ENCODE measurements at places on chromosomes 1 and 21.

GRCh38 chr1:173268786-173269277, 61.7 kb upstream of the TNFSF4 start:
- DNase-seq, result no peak

GRCh38 chr1:17363771-17364170, 8.2 kb upstream of the PADI6 start:
- no peak for DNase-seq

- DNase-seq, result peak; percentile 70
Observed at GRCh38 chr21:32135401-32136363, 143.2 kb downstream of the MIS18A start.

DNA sequence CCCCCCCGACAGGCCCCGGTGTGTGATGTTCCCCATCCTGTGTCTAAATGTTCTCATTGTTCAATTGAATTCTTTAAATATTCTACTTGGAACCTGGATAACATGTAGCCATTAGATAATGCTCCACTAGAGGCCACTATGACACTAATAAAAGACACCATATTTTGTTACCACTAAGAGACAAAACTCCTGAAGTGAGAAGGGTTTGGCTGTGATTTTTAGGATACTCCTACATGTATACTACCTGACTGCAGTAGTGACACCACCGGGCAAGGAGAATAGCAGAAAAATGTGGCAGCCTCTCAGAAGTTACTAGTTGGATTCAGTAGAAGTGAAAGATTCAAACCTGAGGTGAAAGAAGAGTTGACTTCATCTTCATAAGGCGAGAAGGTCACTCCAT, 36.0 kb downstream of the F5 start:
- DNase-seq, result peak; percentile 57

DNA sequence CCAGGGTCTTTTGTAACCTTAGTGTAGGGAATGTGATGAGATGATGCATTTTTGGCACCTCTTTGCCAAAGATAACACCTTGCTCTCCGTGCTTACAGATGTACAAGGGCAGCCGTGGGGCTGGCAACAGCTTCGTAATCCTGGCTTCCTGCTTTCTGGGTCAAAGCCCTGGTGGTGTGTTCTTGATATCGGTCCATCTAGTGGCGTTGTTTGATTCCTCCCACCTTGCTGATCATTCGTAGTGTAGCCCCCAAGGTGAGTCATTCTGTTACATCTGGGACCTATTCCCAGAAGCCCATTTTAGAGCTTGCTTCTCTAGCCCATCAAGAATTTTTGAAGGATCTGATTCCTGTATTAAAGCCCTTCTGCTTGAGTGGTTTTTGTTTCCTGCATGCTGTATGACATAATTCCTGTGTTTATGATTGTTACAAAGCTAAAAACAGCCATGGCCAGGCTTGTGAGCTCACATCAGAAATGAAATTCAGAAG, 7.0 kb upstream of the CCT8 start:
- peak; percentile 21 for DNase-seq

GRCh38 chr1:2477791-2478499, 1.9 kb downstream of the PLCH2 start:
- no peak for DNase-seq

DNA sequence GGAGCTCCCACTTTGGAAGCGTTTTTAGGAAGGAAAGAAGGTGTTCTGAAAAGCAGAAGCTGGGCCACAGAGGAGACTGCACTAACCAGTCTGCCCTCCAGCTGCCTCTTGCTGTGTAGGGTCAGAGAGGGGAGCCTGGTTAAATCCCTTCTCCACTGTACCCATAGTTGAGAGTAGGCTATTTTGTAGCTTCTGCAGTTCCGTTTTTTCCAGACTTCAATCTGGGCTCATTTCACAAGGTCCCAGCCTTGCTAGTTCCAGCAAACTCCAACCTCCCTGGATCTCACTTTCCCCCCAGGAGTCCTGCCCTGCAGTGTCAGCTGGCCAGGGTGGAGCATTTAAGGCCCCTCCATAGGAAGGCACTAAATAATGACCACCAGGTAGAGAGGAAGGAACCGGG, 11.0 kb downstream of the TNN start:
- no peak for DNase-seq

DNA sequence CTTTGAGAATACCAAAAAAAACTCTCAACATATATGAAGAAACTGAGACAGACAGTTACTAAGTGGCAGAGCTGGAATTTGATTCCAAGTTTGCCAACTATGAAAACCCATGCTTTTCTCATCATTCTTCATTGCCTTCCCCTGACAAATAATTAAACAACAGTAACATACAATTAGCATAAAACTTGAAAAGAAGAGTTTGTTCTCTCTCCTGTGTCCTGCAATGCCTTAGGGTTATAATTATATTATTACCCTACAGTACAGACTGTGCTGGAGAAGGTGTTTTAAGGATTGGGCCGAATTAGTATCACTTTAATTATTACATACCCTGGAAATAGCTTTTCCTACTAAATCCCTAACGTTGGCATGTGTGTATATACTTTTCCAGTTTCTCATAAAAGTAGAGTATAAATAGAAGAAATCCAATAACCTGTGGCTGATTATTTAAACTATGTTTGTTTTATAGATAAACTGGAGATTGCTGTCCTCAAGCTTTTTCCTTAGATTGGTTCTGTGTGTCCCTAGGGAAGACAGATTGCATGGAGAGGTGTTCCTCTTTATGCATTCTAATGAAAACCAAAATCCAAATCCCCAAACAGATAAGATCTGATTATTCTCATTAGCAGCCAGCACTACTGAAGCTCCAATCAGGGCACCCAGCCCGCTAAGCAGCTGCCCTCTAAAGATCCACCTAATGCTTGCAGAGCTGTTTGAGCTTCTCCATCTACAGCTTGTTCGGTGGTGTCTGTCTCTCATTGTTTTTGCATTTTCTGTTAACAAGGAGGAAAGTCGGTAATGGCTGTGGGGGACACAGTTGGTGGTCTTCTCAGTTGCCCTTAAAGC, 156.3 kb downstream of the TM2D1 start:
- DNase-seq, result no peak

DNA sequence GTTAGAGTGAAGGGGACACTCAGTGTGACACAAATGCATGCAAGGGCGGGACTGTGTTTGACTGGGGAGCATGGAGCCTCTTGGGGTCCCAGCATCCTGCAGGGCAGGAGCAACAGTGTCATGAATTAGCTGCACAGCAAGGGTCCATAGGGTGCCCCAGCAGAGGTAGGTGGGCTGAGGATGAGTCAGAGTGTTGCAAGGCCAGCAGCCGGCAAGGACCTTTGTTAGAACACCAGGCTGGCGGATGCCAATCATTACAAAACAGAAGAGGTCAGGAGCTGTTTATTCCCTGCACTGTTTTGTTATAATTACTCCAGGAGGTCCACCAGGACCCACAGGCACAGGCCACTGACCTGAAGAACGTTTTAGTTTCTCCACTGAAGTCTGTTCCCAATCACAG, 362.2 kb upstream of the DUSP10 start:
- DNase-seq, result no peak

- no peak for DNase-seq
Observed at GRCh38 chr1:212920246-212920645, 30.1 kb upstream of the VASH2 start.

GRCh38 chr1:162868972-162869371, 8.0 kb upstream of the CCDC190 start:
- DNase-seq, result no peak

- peak; percentile 40 for DNase-seq
Observed at GRCh38 chr1:115041654-115042053, 12.0 kb downstream of the TSHB start.

DNA sequence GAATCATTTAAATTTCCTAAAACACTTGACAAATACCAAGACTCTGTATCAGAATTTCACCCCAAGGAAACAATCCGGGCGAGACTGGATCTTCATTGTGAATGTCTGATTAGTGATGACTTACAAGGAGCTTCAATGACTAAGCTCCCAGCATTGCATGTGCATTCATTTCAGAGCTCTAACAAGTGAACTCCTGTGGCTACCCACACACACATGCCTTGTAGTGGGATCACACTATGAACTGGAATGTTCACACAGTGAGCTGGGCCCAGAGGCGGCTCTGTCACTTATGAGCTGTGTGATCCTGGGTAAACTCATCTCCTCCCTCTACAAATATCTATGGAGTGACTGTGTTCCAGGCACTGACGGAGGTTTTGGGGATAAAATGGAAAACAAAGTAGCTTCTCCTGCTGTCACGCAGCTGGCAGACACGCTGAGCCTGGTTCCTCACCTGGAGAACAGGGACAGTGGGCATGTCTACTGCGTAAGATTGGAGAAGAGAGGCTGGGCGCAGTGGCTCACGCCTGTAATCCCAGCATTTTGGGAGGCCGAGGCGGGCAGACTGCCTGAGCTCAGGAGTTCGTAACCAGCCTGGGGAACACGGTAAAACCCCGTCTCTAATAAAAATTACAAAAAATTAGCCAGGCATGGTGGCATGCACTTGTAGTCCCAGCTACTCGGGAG, 56.9 kb downstream of the CLSTN1 start:
- DNase-seq, result peak; percentile 99

DNA sequence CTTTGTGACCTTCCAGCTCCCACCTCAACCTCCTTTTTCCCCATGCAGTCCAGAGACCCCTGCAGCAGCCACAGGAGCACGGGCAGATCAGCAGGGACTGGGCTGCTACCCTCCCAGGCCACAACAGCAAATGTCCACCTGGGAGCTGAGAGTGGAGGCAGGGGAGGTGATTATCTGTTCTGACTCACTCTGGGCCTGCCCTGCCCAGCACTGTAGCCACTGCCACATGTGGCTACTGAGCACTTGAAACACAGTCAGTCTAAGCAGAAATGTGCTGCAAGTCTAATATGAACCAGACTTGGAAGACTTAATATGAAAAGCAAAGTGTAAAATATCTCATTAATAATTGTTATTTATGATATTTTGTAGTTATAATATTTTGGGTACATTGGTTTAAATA, 148.9 kb upstream of the VANGL1 start:
- DNase-seq, result peak; percentile 66

GRCh38 chr1:67031121-67031858, 22.7 kb downstream of the SLC35D1 start:
- no peak for DNase-seq

- no peak for DNase-seq
Observed at GRCh38 chr1:116002781-116003420, 26.6 kb downstream of the SLC22A15 start.

DNA sequence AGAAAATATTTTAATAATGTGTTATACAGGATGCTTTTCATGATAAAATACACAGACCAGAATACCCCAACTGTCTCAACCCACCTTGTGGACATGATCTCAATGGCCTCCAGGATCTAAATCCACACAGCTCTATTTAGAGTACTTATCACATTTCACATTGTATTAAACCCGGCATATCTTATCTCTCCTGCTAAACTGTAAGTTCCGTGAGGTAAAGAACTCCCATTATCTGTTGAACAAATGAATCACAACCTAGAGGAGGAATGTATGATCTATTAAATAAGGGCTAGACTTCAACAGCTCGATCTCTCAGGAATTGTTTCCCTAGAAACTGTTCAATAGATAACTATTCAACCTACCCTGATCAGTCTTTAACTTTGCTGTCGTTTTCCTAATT, 6.9 kb downstream of the ETV3 start:
- no peak for DNase-seq

- no peak for DNase-seq
Observed at GRCh38 chr1:29876902-29877301, 640.6 kb downstream of the PTPRU start.

DNA sequence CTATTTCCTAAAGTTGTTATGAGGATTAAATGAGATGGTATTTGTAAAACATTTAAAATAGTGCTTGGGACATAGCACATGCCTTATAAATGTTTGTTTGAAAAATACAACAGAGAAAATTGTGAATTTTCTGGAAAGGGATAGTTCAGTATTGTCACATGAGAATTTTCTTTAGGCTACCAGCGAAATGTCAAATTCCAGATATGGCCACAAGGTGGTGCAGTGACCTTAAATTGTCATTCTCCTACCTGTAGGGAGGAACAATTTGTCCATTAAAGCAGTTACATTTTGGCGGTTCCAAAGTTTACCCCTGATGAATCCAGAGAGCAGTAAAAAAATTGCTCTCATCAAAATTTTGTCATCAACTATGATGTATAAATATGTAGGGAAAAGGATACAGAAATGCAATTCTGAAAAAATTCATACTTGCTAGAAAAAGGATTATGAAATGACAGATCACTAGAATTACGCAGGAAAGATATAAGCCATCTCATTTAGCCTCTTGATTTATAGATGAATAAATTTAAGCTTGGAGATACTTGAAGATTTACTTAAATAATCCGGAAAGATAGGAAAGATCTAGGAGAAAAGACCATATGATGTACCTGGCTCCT, 50.2 kb upstream of the TSHB start:
- DNase-seq, result peak; percentile 60

GRCh38 chr1:209059981-209060380, 523.5 kb upstream of the CAMK1G start:
- no peak for DNase-seq

- DNase-seq, result no peak
Observed at GRCh38 chr1:25566176-25566729, 22.8 kb downstream of the LDLRAP1 start.

- no peak for DNase-seq
Observed at GRCh38 chr1:186541003-186541402, 80.1 kb upstream of the PDC start.

GRCh38 chr21:24781146-24781545, 826.1 kb downstream of the MRPL39 start:
- no peak for DNase-seq

DNA sequence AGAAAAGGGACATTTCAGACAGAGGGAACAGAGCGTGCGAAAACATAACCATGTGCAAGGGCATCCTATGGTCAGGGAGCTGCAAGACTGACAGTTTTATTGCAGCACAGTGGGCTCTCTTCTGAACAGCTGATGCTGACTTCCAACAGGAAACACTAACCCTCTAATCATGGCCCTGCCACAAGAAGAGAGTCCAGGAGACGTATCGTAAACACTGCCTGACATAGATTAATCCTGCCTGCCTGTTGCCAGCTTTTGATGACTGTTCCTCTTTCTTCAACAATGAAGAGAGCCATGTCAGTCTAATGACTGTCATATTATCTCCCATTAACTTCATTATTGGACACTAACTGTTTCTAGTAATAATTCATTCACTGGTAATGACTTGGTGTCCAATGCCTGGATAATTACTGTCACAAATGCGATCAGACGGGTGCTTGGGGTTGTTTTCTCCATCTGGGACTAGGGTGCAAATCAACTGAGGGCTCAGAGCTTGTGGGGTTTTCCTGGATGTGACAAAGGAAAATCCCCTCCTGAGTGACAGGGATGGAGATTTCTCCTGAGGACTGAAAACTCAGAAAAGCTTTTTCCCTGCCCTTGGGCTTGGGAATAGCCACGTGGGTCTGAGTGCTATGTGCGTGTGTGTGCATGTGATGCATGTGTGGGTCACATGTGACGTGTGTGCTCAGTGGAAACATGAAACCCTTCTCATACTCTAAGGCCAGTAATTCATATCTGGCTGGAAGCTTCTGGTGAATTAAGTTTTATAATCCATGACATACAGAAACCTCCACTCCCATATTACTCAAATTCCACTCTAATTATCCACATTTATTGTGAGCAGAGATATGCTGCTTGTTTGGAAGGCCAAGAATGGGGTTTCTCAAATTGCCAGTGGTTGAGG, 144.0 kb upstream of the PLXNA2 start:
- no peak for DNase-seq

Measured in fibroblast of mammary gland (primary cell).